ENCODE measurements at places on chromosomes 3 and 15.

- no peak for DNase-seq
These were observed 1233.9 kb upstream of the ALCAM start for GRCh38 chr3:104132566-104133403.

DNA sequence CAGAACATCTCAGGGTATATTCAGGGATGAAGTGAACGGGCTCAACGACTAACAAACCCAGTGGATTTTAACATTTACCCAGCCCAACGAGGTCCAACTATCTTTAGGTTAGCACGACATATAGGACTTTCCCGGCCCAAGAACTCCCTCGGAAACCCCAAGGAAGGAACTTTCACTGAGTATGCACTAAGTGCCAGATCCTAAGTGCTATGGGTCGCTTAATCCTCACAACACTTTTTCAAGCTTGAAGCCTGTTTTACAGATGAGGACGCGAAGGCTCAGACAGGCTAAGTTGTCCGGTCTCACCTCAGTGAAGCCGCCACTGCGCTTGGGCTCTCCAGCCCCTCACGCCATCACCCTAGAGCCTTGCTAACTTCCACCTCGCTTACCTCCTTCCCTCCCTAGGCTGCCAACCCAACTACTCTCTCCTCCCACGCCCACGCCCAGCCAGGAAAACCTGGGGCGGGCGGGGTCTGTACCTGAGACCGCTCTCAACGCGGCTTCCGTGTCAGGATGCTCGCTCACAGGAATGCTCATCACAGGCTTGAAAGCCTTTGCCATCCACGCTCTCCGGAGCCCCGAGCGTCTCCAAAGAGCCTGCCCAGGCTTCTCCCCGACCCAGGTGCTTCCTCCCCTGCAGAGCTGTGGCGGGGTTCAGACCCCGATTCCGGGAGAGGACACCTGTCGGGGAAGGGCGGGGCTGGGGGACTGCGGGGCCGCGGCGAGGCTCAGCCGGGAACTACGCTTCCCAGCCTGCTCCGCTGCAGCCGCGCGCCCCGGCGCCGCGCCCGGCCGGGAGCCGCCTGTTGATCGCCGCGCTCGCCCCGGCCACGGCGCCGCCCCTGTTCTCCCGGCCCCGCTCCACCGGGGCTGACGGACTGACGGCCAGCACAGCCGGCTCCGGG lies at the start of gene TMOD2:
TSS of gene TMOD2 (plus strand) at position 806 of the 905 bp plus-strand sequence. CDS start 14,845 bp downstream, outside the sequence.
- no peak for DNase-seq

- no peak for DNase-seq
These were observed 531.4 kb downstream of the ZIC1 start for GRCh38 chr3:147940405-147941193.

DNA sequence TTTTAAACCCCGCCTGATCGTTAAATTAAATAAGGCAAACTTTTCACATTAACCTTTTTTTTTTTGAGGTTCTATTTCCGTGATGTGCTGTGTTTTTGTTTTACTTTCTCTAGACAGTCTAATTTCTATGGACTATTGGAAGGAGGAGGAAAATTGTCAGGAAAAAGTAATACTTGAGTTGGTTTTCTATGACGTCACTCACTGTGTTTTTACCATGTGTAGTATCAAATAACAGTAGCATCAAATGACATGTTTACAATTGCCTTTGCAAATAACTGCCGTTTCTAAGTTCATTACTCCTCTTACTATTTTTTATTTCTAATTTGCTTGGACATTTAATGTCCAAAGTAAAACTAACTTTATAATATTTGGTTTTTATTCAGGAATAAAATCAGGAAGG lies 32.3 kb downstream of the MYO1E start:
- no peak for DNase-seq

GRCh38 chr15:44956388-44956787 lies at the start of gene TERB2:
Gene TERB2, plus strand, starts transcription at chr15:44956687. Its CDS starts 32 bp downstream, at chr15:44956719.
- DNase-seq = no peak

- no peak for DNase-seq
These were observed 46.3 kb downstream of the GPR171 start for GRCh38 chr3:151156618-151157216.

- no peak for DNase-seq
These were observed 27.6 kb downstream of the FOXL2 start for GRCh38 chr3:138919325-138919724.

GRCh38 chr3:188153437-188154013 lies 432 bp upstream of the LPP start:
- no peak for DNase-seq

DNA sequence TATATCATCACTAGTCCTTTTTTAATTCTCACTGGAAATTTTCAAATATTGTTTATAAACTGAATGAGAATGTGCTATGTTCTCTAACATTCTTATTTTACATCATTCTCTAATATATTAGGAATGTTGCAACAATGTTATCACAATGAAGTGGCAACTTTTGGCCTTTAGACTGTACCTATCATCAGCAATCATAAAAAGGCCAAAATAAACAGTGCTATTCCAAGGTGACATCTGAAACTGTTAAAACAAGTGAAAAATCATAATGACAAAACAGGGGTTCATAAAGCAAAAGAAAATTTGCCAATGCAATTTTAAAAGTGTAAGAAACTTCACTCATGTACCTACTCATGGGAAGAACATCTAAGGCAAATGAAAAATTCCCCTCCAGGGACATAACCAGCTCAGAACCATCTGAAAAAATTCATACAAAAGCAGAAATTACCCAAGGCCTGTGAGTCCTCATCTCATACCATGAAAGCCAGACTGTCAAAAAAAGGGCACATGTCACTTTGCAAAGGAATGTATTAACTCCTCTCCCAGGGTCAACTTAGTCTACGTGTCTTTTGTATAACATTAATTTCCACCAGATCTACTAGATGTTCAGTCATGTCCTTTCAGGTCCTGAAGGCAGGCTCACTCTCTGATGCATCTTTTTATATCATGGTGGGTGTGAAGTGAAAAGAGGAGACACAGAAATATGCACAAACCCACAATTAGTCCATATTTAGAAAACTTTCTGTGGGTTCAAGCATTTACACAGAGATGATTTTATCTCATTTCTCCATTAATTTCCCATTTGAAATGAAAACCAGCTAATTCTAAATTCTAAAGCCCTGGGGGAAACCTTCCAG lies 211.9 kb downstream of the CBLB start:
- no peak for DNase-seq

- DNase-seq = no peak
These were observed 14.7 kb upstream of the HHATL start for GRCh38 chr3:42717306-42717705.

GRCh38 chr3:90129730-90130129 lies 1022.3 kb downstream of the EPHA3 start:
- no peak for DNase-seq

DNA sequence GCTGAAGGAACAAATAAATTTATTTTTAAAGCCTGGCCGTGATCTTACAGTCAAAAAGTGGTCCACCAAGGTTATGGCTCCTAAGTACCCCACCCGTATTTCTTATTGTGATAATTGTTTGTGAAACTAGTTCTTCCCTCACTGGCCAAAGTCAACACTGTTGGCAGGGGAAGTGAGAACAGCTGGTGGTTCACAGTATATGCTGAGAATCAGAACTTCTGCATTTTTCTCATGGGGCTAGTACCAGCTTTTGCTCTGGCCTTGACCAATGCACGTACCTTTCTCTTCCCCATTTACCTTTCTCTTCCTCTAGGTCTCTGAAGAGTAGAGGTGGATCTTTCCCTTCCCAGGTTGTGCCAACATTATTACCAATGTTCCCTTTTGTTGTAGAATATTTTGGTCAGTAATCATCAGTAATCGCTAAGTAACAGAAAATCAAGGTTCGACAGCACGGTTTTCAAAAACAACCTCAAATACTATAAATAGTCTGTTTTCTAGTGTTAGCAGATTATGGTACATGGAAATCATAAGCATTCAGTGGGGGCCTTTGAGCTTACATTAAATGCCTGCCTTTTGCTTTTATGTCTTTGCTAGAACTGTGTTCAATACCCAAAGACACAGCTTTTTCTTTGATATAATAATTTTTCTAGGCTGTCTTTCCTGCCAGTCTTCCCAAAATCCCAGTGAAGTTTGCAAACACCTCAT lies 268.0 kb downstream of the LPP start:
- DNase-seq = no peak

GRCh38 chr15:25056484-25057425 lies 102.0 kb downstream of the SNRPN start:
- no peak for DNase-seq

- no peak for DNase-seq
These were observed 823 bp upstream of the CCDC71 start for GRCh38 chr3:49166752-49167556.

DNA sequence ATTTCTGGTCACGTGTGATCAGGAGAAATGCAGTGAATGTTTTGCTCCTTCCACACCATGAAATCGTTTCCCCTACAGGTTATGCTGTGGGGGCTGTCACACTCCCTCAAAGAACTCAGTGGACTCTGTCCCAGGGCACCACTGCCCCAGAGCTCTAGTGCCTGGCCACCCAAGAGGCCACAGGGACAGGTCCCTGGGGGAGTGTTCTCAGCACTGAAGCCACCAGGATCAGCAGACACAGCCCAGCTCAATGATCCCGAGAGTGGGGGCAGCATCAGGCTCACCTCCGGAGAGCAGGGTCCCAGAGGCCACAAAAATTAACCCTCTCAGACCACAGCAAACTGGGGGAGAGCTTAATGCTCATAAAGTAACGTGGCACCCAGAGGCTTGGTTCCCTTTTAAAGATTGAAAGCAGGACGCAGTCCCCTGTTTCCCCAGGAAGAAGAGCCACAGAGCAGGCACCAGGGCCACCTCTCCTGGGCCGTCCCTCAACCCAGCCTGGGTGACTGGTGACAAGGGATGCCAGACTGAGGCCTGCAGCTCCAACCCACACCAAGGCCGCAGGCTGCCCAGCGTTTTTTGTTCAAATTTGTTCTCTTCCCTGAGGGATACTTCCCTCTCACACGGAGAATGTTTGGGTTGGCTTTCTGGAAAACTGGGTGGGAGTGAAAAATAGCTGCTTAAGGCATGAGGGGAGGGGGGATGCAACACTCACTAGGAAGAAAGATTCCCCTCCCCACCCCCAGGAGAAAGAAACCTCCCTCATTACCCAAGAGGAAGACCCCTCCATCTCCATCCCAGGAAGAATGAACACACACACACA lies 123.3 kb upstream of the IGF1R start:
- no peak for DNase-seq

- DNase-seq = no peak
These were observed 52.2 kb upstream of the STXBP5L start for GRCh38 chr3:120855665-120856437.

- DNase-seq = no peak
These were observed 539.1 kb upstream of the ROBO2 start for GRCh38 chr3:76500746-76501275.

- DNase-seq = no peak
These were observed 4.5 kb downstream of the NR1I2 start for GRCh38 chr3:119786409-119786808.

- no peak for DNase-seq
These were observed 96.7 kb downstream of the KBTBD8 start for GRCh38 chr3:67094774-67095173.

DNA sequence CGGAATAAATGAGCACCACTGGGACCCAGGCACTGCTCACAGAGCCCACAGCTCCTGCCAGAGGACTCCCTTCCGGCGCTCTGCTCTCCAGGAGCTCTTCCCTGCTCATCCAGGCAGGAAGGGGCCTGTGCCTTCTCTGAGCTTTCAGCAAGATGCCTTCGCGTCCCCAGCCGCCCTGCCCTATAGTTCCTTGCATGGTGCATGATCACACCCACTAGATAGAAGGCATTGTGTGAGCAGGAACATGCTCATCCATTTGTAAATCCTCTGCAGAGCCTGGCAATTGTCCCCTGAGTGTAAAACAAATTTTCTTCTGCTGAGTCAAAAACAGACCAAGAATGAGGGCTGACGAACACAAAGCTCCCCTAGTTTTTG lies 181.6 kb downstream of the MEGF11 start:
- no peak for DNase-seq

- no peak for DNase-seq
These were observed 136.2 kb downstream of the MDFIC2 start for GRCh38 chr3:70176224-70176623.

- no peak for DNase-seq
These were observed 18.1 kb upstream of the P2RY13 start for GRCh38 chr3:151347432-151347831.

DNA sequence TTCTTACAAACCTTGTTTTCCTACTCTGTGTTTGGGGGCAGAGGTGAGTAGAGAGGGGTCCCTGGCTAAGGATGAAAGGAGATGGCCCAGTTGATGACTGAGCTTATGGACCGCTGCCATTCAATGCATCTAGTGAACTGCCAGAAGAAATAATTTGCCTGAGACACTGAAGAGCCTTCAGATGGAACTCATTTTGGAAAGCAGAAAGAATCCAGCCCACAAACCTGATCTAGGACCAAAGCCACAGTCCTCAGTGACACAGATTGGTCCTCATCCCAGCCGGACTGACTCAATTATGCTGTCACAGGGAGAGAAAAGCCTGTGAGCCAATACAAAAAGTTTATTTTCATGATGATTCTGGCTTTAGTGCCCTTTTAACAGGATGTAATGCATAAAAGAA lies 82.7 kb downstream of the CD47 start:
- DNase-seq = no peak

- DNase-seq = no peak
These were observed 96.6 kb downstream of the LRIG1 start for GRCh38 chr3:66404197-66404596.

DNA sequence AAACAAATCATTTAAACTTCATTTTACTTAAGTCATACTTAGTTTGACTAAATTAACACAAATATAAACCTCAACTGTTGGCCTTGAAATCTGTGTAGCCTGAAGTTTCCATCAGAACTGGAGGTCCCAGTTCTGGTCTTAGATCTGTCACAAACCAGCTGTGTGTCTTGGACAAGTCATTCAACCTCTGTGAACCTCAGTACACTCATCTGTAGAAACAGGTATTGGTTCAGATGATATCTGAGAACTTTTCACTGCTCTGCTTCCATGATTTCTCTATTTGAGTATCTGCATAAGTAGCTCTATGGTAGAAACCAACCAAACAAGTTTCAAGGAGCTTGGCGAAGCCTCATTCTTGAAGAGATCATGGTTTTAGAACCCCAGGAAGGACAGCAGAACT lies 60.4 kb upstream of the SLC2A2 start:
- no peak for DNase-seq

DNA sequence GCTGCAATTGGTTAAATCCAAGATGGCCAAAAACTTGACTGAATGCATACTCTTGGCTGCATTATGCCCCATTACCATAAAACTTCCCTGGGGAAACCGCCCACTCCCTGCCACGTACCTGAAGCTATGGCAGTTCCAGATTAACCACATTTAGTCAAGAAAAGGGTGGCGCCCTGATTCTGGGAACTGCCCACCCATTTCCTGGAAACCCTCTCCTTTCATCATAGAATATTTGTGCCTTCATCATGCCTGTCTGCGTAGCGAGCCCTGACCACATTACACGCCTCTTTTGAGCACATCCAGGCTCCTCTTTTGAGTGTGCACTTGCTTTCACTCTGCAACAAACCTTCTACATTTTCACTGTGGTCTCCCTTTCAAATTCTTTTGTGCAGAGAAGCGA lies 5.2 kb downstream of the LINS1 start:
- peak; percentile 83 for DNase-seq

- no peak for DNase-seq
These were observed 14.1 kb upstream of the TMEM115 start for GRCh38 chr3:50373146-50374051.

- DNase-seq = no peak
These were observed 40.5 kb downstream of the SCN11A start for GRCh38 chr3:39011191-39011736.
